ENCODE measurements at places on chromosomes 5 and 9.

DNA sequence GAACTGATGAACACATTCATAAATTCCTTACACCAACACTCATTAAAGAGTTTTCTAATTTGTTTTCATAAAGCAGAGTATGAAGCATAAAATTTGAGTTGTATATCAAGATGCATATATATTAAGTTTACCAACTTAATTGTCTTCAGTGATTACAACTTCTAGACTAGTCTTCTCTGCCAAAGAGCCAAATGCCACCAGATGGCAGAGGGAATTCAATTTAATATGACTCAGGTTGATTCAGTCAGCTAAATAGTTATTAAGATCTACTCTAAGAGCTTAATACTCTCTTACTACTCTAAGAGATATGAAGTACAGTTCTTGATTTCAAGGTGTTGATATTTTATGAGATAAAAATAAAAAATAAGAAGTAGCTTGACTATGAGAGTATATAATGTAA is 53.4 kb downstream of the CDH10 start:
- no peak for DNase-seq

DNA sequence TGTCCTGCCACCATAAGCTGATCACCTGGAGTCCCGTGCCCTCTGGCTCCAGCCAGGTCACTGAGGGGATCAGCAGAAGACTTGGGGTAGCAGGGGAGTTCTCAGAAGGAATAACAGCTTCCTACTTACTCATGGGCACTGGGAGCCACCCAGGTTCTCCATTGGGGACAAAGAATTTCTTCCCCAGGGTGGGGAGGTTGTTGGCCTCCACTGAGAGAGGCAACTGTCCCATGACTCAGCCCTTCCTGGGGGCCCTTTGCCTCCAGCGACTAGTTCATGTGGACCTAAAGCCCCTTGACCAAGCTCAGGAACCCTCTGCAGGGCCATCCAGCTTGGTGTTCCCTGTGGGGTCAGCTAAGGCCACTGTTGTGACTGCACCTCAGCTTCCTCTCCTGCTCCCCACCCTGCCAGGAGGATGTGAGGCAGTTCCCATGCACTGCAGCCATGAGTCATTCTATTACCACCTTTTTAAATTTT is 175.0 kb downstream of the AUH start:
- DNase-seq: no peak

- no peak for DNase-seq
Measured at GRCh38 chr9:78288214-78288892, 8.6 kb upstream of the PSAT1 start.

DNA sequence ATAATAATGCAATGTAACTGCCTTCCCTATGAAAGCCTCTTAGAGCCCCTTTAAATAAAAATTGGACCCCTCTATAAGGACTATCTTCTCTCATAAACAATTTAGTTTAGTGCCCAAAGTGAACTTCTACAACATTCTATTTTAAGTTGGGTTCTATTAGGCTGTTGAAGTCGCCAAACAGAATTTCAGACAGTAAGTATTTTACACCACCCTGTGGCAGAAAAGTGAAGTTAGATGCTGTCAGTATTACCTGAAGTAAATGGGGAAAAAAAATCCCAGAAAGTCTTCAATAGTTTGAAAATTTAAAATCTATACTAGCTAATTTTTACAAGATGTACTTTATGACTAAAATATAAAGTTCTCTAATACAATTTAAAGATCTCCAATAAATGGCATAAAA is 29.5 kb downstream of the CAAP1 start:
- no peak for DNase-seq

- no peak for DNase-seq
Measured at GRCh38 chr5:148998174-148998797, 64.6 kb downstream of the SH3TC2 start.

GRCh38 chr5:72767289-72768010 is 49.0 kb upstream of the TNPO1 start:
- no peak for DNase-seq

GRCh38 chr5:173774271-173774761 is 113.8 kb upstream of the CPEB4 start:
- DNase-seq: no peak

DNA sequence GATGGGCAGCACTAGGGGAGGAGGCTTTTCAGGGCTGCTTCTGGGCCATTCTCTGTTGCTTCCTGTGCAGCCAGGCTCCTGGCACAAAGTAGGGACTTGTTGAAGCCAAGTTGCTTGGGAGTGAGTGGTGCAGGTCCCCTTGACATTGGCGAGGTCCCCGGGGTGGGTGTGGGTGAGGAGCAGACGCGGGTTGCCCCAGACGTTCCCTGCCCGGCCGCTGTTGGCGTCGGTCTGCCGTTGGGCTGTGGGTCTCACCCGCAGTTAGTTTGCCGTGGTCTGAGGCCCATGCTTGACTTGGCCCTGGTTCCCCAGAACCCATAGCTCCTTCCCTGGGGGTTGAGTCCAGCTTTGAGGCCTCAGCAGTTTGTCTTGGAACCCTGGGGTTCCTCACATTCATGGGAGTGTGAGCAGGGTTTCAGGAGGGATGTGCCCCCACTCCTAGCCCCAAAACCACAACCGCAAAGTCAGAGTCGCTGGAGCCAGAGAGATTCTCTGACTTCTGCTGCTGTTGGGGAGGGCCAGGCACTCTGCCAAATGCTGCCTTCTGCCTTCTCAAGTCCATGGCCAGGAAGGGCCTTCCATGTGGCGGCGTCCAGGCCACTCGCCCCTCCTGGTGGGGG is 77.5 kb downstream of the RXRA start:
- DNase-seq: no peak

DNA sequence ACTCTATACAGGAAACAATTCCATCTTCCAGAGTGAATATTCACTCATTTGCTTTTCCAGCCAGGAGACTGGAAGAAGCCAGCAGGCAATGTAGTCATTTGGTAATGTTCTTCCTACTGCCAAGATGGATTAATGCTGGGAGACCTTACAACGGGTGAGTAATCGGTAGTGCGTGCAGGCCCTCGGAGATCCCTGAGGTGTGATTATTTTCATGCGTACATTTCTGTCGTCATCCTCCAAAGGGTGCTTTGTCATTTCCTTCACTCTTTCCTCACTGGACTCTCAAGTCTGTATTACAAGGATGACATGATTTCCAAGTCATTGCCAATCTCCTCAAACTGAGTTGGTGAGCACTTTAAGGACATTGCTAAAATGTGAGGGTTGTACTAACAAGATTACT is 263.5 kb downstream of the CWC27 start:
- DNase-seq: no peak

DNA sequence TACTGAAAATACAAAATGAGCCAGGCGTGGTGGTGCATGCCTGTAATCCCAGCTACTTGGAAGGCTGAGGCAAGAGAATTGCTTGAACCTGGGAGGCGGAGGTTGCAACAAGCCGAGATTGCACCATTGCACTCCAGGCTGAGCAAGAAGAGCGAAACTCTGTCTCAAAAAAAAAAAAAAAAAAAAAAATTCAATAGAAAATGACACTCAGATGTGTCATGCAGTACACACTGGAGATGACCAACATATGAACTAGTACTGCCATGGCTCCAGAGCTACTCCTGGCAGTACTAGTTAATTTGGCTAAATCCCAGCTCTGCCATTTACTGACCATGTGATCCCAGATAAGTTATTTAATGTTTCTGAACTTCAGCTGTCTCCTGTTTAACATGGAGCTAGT is 7.3 kb downstream of the ATOX1 start:
- no peak for DNase-seq

DNA sequence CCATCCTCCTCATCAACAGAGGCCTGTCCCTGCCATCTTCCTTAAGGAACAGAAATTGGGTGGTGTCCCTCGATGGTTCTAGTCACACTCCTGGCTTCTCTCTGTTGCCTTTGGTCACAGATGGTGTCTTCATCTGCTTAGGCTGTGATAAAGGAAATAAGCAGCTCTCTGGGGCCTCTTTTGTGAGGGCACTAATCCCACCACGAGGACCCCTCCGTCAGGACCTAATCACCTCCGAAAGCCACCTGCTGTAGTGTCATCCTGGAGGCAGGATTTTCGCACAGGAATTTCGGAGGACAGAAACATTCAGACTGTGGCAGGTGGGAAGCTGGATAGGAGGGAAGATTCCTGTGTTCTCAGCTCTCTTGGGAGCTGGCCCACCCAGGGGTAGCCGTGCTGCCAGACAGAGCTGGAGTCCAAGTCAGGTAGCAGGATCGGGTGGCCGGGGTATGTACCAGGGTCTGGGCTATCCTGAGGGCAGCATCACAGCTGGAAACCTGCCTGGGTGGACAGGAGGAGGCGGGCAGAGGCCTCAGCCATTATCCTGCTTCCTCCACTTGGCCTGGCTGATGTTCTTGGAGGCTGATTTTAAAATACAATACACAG is 59.5 kb downstream of the ANKRD33B start:
- DNase-seq: no peak

DNA sequence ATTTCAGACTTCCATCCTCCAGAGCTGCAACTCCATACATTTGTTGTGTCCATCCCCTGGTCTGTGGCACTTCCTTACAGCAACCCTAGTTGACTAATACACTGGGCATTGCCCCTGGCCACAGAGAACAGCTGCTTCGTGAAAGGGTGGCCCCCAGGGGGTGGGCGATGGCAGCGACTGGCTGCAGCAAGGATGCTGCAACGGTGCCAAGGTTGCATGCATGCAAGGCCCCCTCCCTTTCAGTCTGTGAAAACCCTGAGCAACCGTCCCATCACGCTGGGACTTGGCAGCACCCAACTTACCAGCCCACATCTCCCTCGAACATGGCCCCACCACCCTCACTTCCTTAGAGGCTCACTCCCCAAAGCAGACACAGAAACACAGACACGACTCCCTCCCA is 162.5 kb downstream of the MED10 start:
- DNase-seq: no peak

DNA sequence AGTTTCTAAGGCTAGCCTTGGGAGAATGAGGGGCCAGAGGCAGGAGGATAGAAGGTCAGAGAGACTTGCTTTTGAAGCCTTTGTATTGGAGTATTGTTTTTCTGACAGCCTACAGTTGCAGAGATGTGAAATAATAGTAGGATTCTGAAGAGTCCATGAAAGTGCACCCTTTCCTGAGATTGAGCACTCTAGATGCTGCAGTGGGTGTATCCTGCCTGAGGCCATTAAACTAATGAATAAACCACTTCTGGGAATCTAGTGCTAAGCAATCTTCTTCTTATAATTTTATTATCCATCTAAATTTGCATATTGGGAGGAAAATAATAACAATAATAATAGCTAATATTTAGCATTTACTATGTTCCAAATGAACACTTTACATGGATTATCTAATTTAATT is 19.3 kb upstream of the NNT start:
- no peak for DNase-seq

- DNase-seq: no peak
Measured at GRCh38 chr5:71887680-71888079, 168.6 kb downstream of the CARTPT start.

DNA sequence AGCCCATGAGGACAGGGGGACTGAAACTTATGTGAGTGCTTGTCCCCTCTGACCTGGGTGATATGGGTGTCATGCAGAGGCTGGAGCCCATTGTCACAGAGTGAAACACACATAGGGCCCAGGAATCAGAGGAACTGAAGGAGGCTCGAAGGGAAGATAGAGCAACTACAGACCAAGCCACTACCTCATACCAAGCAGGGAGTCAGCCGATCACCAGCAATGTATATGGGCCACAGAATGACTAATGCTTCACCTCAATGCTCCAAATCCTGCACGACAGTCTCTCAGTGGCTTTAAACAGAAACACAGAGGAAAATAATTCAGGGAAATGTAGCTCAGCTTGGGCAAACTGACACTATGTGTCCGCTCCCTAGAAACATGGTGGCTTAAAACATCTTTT is 8.9 kb upstream of the FBXW11 start:
- no peak for DNase-seq

All from stimulated activated CD8-positive, alpha-beta memory T cell treated with anti-CD3 and anti-CD28 coated beads, Interleukin-2, amount 100 ng/mL, for 1 hour (primary cell).